OCI-M1 (cell line): ENCODE measurements at places on chromosomes 12 and 14.

DNA sequence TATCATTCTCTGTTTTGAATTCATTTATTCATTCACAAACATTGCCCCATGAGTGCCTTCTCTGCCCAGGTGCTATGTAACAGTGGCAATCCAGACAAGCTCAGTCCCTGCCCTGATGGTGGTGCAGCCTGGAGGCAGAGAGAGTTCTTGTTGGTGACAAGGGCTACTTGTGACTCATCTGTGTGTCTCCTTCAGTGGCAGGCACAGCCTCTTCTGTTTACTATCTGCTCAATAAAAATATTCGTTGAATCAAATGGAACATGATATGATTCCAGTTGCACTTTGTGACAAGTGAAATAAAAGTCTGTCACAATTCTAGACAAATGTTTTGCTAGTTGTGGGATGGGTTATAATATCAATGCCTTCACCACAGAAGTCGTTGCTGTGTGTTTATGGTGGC is 20.6 kb upstream of the CPM start:
- DNase-seq, result no peak

DNA sequence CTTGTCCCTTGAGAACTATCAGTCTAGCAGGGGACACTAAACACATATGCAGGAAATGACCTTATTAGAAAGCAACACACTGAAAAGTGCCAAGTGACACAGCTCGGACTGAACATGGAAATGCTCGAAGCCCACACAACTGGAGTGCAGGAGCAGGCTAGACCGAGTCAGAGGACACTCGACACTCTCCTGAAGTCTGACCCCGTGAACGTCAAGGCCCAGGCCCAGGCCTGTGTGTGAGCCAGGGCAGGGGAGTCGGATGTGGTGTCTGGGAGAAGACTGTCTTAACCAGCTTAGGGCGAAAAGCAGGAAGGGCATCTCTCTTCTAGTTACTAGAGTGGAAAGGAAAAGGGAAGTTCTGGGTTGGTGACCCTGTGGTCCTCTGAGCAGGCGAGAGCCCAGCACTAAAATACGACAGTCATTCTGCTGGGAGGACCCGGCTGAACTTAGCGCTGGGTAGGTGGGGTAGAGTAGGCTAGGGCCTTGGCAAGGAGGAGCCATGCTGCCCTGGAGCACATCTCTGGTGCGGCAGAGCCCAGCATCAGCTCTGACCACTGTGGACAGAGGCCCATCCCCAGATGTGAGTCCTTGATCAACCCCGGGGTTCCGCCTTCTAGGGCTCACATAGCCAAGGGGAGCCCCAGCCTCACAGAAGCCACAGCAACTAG is 93.0 kb downstream of the NTF3 start:
- DNase-seq, result no peak

- DNase-seq, result no peak
Measured at GRCh38 chr14:34460841-34461240, 1.2 kb downstream of the SPTSSA start.

DNA sequence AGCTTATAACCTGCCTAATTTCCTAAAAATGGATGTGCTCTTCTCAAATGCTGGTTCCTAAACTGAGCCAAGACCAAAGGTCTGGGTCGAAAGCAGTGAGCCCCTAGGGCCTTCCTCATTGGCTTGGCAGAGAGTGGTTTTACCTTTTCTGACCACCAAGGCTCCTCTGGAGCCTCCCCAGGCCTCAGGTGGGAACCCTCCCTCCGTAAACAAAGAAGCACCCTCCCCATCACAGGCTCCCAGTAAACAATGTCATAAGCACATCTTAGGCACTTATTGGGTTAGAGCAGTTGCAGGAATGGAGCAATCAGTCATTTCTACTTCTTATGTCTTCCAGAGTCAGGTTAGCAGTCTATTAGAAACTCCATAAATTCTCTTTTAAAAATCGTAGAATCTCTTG is 6.0 kb downstream of the CHPT1 start:
- no peak for DNase-seq

DNA sequence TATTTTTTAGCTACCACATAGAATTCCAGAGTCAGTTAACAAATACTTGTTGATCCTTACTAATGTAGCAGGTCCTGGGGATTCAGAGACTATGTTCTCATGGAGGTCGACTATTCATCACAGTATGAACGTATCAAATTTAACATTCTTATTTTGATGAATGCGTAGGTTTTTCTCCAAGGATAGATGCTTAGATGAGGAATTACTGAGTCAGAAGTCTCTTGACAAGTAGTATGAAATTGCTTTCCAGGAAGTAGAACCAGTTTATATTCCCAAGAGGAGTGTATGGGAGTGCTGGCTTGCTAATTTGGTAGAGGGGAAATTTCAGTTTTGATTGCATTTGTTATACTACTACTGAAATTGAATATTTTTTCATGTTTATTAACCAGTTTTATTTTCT is 42.8 kb upstream of the CRADD start:
- DNase-seq, result no peak

GRCh38 chr12:67915335-67915851 is 73.9 kb upstream of the IFNG-AS1 start:
- DNase-seq, result no peak

GRCh38 chr12:102171951-102172350 is 25.7 kb downstream of the PMCH start:
- DNase-seq, result no peak

- no peak for DNase-seq
Measured at GRCh38 chr12:65608319-65608916, 215.9 kb upstream of the HMGA2 start.

DNA sequence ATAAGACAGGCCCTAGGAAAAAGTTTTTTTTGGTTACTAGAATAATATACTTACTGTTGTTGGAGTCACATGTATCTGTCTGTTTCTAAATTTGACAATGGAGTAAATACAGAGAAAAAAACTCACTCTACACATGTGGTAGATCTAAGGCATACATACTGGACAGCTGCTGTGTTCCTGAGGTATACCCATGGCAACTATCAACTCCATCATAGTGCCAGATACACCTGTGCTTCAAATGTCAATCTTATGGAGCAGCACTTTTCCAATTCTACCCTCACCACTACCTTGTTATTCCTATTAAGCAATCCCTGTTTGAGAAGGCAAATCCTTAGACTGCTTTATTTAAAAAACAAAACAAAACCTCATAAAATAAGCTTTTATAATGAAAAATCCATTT is 3.3 kb downstream of the ZCRB1 start:
- DNase-seq, result no peak

DNA sequence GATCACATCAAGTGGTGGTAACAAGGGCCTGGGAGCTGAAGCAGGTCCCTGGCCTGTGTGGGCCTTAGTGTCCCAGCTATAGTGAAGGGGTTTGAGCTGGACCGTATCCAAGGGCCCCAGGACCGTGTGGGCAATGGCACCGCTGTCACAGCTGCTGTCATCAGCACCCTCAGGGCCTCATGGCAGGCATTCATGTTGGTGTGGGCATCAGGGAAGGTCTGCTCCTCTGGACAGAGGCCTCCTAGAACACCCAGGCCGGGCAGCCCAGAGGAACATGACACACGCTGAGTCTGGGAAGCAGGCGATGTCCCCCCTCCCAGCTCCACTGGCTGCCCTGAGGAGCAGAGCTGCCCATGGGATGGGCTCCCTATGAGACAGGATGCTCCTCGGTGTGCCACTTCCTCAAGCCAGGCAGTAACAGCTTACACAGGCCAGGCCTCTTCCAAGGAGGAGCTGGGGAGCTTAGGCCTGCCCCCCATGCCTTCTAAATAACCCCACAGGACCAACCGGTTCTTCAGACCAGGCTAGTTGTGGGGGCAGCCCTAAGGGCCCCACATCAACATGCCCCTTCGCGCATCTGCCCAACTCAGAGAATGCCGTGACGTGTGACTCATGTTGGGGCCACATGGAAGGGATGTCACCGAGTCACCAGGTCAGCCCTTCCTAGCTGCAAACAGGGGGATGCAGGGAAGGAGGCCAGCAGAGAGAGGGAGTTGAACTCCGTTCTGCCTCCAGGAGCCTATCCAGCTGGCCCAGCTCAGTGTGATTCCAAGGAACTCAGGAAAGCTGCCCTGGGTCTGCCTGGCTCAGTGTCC is 80.4 kb downstream of the PITPNM2 start:
- no peak for DNase-seq

GRCh38 chr12:12685305-12685704 is 10.7 kb downstream of the GPR19 start:
- DNase-seq, result no peak

- peak; percentile 69 for DNase-seq
Measured at GRCh38 chr12:111529424-111530368, 69.4 kb downstream of the ATXN2 start.

DNA sequence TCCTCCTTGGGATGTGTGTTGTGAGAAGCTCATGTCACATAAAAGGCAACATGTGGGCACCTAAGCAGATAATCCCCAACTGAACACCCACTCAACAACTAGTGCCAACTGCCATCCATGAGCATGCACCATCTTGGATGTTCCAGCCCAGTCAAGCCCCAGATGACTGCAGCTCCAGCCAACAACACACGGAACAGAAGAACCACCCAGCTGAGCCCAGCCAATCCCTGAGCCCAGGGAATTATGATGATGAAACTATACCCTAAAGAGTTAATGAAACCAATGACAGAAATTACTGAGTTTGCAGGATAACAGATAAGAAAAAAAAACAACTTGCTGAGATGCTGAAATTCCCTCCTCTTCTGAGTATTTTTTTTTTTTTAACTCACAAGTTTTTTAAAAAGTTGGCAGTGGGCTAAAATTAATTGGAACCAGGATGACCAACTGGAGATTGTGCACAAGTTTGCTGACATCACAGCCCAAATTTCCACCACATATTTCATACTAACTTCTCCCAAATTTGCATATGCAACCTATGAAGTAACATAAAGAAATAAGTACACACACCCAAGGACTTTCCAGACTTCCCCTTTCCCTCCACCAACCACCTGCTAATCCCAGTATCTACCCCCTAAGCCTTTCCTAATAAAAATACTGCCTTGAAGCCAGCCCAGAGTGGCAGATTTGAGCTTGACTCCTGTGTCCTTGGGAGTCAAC is 124.5 kb downstream of the KSR2 start:
- no peak for DNase-seq

DNA sequence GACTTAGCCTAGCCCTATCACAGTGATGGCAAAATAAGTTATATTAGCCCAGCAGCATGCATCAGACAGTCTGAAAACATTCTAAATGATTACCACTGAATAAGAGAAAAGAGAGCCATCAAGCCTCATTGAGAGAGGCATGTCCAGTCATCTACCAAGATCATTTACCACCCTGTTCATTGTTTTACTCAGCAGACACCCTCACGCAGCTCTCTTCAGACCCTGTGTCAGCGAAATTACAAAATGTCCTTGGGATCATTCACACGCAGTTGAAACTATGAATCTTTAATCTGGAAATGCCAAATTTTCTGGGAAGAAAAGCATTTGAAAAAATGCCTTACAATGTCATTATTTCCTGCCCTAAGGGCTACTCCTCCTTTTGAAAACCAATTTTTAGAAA is 89.5 kb downstream of the PTPRO start:
- DNase-seq, result no peak

DNA sequence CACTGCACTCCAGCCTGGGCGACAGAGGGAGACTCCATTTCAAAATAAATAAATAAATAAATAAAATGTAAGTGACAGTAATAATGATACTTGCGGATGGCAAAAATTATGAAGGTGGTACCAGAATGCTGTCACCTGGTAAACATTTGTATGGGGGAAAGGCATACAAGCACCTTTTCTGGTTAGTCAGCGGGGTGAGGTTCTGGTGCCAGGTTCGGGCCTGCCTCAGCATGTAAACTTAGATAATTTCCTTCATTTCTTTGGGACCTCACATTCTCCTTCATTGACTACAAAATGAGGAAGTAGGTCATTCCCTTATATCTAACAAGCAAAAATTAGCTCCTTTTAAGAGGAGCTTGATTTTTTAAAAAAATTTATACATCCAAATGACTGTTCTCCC is 10.8 kb downstream of the VTI1B start:
- DNase-seq, result no peak

DNA sequence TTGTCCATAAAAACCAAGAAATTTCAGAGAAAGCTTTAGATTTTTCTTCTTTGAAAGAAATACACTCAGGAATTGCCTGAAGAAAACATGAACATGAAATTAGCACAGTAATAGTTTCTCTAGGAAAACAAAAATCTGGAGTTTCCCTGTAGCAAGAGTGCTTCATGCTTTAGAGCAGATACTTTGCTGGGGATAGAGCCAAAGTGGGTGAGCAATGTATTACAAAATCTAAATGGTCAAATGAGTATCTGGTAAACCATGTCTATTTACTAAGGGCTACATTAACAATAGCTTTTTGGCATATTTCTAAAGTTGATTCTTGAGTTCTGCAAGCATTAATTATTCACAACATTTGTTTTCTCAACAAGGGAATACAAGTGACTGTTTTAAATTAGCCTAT is 26.2 kb downstream of the AVPR1A start:
- no peak for DNase-seq

DNA sequence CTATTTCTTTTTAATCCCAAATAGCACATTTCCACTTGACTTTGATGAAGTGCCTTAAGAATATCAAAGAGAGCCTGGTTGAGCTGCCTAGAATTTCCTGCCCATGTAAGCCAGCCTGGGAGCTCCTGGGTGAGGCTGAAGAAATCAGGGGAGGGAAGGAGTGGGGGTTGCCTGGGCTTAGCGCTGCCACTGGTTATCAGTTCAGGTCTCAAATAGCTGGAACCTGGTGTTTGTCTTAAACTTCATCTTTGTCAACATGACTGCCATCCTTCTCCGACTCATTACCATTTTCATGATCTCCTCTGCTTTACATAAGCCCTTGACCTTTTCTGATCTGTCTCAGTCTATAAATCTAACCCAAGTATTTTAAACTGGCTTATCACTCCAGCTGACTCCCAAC is 151.5 kb downstream of the TTC8 start:
- no peak for DNase-seq

- DNase-seq, result no peak
Measured at GRCh38 chr12:57611827-57612710, 834 bp downstream of the ARHGEF25 start.

- no peak for DNase-seq
Measured at GRCh38 chr12:55874443-55874842, 31.7 kb upstream of the MMP19 start.

GRCh38 chr14:65432361-65432948 is 19.9 kb downstream of the FUT8 start:
- no peak for DNase-seq

DNA sequence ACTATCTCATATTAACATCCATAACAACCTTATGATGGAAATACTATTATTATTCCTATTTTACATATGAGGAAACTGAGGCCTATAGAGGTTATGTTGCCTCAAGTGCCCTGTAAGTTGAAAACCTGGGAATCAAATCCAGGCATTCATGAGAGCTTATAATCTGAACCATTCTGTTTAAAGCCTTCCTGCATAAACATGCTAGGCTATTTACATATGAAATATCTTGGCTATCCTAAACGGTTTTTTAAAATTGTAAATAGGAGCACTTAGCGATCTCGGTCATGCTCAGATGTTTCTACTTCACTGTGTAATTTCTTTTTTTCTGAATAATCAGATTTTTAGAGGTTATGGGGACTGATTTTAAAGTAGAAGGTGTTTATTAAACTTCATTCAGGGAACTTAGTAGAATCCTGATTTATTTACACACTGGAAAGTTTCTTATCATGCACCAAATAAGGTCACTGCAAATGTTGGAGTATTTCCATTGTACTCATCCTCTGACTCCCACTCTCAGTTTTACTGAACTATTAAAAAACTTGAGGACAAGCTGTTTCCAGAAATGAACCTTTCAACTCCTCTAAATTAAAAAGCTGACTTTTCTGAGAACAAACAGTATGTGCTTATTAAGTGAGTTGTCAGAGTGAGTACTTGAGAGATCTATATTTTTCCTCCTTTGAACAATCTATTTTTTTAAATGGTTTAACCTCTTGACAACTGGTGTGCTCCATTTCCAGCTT is 141.7 kb downstream of the PIK3C2G start:
- DNase-seq, result no peak
